ENCODE measurements at places on chromosomes 1 and 21. TPM values are rescaled to one million over a fixed set of nuclear protein-coding genes. Genes with fewer than 3 reads are reported as not detected.

The SH2D5 gene
- total RNA-seq, result not detected

The POTED gene
- total RNA-seq, result not detected

The SYNC gene
- total RNA-seq, result not detected

The GJC2 gene
- total RNA-seq, result 1.7 TPM

The MECR gene
- 11.2 TPM for total RNA-seq

The LDLRAD1 gene
- total RNA-seq, result not detected

The ANGPTL3 gene
- total RNA-seq, result not detected

The MARK1 gene
- not detected for total RNA-seq

The KCNQ4 gene
- 0.35 TPM for total RNA-seq

The FCER1G gene
- total RNA-seq, result 281 TPM

All from natural killer cell (primary cell).